Large intestine (tissue), 12 donors: ENCODE measurements at places on chromosomes 7 and 10.

- DNase-seq, result no peak
Measured at GRCh38 chr10:79409038-79409725, 36.2 kb downstream of the ZCCHC24 start.

GRCh38 chr10:12566161-12567115 lies 217.1 kb downstream of the CAMK1D start:
- DNase-seq, result no peak

- DNase-seq, result no peak
Measured at GRCh38 chr10:124566222-124566888, 104.7 kb downstream of the LHPP start.

- DNase-seq, result no peak
Measured at GRCh38 chr7:134473861-134474291, 15.0 kb upstream of the AKR1B1 start.

GRCh38 chr7:107162475-107162874 lies 6.3 kb upstream of the HBP1 start:
- DNase-seq, result no peak

GRCh38 chr7:41633690-41634089 lies 69.2 kb downstream of the INHBA start:
- DNase-seq, result no peak

DNA sequence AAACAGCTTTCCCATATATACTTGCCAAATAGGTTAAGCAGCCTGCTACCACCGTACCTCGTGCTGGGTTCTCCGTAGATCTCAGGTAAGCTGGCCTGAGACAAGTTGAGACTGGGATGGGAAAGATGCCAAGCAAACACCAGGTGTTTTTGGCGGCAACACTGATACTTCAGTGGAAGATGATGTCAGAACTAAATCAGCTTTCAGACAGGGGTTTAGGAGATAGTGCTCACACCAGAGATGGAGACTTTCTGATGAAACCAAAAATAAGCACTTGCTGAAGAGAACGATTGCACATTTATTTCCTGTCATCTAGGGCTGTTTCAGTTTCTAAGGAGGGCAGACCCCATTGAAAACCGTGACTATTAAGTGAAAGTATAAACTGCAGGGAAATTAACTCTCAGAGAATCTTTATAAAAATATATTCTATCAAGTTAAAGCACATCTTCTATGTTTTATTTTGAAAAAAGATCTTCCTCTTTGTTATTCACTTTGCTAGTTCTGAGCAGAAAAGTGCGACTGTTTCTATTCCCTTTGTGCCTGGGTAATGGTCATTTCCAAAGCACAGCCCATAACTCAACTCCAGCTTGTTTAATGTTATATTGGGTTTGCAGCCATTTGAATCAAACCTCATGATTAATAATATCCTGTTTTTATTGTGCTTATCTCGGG lies 149.9 kb downstream of the CPED1 start:
- DNase-seq, result no peak

- no peak for DNase-seq
Measured at GRCh38 chr10:88332503-88333247, 250.4 kb downstream of the RNLS start.

GRCh38 chr10:76624470-76624869 lies 1013.1 kb downstream of the KCNMA1 start:
- no peak for DNase-seq

GRCh38 chr10:34539533-34540315 lies 275.4 kb downstream of the PARD3 start:
- DNase-seq, result peak; percentile 56

GRCh38 chr7:25028370-25029021 lies 48.5 kb upstream of the OSBPL3 start:
- DNase-seq, result peak; percentile 45

- peak; percentile 99 for DNase-seq
Measured at GRCh38 chr7:20217193-20217948, at the start of gene MACC1. Gene MACC1 (minus strand): TSS chr7:20217384. CDS start chr7:20161862, 55,522 bp downstream.

GRCh38 chr10:102517553-102517952 lies 13.8 kb downstream of the SUFU start:
- no peak for DNase-seq

- DNase-seq, result no peak
Measured at GRCh38 chr10:61410353-61411070, 42.7 kb downstream of the TMEM26 start.

DNA sequence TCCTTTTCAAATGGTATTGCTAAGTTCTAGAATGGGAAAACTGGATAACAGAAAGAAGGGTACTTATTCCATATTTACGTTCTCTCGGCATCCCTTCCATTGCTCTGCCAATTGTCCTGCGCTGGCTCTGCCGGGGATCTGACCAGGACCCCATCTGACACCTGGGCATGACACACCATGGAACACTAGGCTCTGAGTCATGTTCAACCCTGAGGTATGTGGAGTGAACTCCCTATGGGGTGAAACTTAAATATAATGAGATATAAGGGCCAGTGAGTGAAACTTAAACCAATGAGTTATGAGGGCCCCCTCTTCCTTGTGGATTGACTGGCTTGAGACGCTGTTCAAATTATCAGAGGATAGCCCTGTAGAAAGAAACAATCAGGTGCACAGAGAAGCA lies 55.1 kb upstream of the ZEB1 start:
- no peak for DNase-seq

DNA sequence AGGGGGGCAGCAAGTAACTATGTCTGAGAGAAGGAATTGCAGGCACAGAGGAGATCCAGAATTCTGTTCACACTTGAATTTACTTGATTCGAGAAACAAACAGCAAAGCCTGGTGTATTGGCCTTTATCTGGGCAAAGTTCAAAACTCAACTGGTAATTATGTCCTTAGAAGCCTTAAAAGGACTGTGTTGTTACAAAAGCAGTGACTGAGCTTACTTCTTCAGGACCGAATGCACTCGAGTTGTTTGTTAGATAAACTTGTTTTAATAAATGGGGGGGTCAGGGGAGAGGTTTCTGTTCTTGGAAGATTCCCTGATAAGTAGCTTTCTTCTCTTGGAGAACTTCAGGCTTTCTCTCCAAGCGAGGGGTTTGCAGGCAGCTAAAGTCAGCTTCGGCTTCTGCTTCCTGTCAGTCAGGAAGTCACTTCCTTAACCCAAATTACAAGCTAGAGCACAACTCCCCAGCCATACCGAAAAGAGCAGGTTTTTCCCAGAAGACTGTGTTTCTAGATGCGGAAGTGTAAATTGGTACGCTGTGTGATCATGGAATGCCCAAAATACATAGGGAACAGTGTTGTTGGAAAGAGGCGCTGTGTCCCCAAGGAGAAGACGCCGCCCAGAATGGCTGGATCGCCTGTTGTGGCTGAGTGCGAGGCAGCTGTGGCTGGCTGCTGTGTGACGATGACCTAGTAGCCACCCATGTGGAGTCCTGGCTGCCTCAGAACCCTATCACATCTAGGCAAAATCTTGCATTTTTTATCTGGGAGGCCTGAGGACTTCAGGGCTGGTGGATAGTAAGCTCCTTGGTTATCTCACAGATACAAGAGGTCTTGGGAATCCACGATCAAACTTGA lies 110.4 kb downstream of the TCF7L2 start:
- peak; percentile 86 for DNase-seq

DNA sequence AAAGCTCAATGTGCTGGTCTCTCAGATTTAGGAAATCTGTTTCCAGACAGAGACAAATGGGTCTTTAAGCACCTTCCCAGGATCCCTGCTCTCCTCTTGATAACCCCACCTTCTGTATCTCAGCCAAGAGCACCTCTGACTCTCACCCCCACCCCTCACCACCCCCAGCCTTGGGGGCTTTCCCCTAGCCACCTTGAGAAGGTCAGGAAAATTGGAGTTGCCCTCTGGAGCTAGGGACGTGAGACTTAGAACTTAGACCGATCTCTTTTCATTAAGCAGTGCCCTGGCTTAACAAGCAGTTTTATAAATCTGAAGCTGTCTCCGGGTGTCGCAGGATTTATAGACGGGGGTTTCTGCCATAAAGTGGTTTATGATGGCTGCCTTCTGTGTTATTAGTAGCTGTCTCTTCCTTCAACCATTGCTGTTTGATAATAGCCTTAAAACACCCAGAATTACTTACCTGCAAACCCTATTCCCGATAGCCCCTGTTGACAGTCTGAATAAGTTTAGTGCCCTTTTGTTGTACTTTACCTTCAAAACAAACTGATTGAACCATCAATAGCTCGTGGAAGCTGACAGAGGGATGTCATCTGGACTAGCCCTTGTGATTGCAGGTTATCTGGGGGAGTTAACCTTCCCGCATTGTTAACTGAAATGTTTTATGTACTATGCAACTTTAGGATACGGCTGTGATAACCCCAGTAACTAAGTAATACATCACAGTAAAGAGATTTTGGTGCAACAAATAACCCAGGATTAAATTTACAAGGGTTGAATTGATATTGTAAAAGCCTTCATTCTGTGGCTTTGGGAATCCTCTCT lies 621.5 kb downstream of the LRMDA start:
- DNase-seq, result no peak

GRCh38 chr7:156220078-156220605 lies 407.9 kb upstream of the SHH start:
- DNase-seq, result no peak

DNA sequence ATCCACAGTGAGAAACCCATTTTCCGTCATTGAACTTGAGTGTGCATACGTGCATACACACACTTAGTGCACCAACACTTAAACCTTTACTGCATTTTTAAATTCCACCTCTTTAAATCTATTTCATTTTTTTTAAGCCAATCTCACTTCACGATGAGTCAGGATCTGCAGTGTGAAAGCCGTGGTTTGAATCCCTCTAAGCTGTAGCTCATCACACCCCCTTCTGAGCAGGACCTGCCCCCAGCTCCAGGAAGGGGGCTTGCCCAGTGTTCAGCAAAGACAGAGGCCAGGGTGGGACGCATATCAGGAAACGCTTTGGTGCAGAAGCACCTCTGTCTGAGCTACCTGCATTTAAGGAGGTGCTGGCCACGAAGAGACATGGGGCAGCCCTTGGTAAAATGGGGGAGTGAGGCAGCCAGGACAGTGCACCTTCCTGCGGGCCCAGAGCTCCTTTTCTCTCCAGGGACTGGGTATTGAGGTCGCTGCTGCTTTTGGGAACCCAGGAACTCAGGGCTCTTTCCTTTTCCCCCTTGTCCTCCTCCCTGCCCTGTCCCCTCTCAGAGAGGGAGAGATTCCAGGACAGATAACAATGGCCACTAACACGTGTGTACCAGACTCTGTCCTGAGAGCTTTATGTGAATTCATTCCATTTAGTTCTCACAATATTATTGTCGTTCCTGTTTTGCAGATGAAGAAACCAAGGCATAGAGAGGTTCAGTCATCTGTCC lies 21.7 kb downstream of the ZNF316 start:
- no peak for DNase-seq

GRCh38 chr7:77415823-77416620 lies at the start of gene GSAP:
Gene GSAP (minus strand): TSS chr7:77416349. CDS start chr7:77416321, 28 bp downstream.
- peak; percentile 80 for DNase-seq

DNA sequence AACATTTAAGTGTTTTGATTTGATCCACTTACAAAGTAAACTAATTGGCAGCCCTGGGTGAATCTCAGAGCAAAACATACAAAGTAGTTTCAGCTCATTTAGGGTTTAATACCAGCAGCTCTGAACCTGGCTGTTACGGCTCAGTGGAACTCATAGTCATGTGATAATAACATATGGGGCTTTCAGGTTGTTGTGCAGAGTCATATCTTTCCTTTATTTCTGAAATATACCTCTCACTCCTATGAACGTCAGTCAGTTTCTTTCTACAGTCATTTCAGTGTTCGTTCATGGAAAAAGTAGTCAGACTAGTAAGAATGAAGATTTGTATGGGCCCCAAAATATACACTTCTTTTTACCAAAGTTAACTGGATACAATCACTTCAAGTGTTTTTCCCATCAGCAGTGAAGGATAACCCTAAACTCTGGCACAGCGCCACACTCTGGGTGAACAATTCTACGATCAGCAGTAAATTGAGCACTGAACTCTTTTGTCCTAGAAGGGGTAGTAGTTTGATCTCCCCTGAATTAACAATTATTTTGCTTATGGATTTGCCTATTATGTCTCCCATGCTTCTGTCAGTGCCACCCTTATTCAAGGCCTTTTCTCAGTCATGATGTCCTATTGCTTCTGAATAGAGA lies 218.6 kb downstream of the THSD7A start:
- no peak for DNase-seq

DNA sequence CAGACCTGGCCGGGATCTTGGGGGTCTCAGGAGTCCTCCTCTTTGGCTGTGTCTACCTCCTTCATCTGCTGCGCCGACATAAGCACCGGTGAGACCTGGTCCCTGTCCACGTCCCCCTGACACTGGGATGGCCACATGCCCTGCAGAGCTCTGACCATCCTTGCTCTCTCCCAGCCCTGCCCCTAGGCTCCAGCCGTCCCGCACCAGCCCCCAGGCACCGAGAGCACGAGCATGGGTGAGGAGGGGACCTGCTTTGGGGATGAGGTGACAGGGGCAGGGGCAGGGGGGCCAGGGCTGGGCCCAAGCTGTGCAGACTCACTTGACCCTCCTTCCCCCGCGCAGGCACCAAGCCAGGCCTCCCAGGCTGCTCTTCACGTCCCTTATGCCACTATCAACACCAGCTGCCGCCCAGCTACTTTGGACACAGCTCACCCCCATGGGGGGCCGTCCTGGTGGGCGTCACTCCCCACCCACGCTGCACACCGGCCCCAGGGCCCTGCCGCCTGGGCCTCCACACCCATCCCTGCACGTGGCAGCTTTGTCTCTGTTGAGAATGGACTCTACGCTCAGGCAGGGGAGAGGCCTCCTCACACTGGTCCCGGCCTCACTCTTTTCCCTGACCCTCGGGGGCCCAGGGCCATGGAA lies 959 bp downstream of the PVRIG start:
- no peak for DNase-seq

GRCh38 chr10:112970021-112970420 lies 20.0 kb downstream of the TCF7L2 start:
- no peak for DNase-seq

GRCh38 chr10:77351386-77351785 lies 286.2 kb downstream of the KCNMA1 start:
- no peak for DNase-seq

GRCh38 chr10:34033078-34033477 lies 698.6 kb upstream of the NRP1 start:
- DNase-seq, result no peak

- no peak for DNase-seq
Measured at GRCh38 chr7:30224511-30225062, 59.8 kb upstream of the ZNRF2 start.

DNA sequence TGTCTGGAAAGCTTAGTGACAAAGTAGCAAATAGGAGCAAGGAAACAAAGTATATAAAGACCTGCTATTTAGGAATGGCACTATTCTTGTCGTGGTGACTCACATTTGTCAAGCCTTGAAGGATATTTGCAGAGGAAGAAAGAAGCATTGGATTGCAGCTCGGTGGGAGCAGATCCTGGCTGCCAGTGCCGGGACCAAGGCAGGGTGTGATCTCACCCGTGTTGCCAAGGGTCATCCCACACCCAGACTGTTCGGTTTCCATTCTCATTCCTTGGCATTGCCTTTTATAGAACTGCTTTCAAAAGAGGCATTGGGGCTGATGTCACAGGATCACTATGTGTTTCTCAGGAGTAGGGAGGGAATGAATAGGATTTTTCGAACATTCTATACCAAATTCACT lies 176.2 kb downstream of the GALNT17 start:
- DNase-seq, result peak; percentile 6

DNA sequence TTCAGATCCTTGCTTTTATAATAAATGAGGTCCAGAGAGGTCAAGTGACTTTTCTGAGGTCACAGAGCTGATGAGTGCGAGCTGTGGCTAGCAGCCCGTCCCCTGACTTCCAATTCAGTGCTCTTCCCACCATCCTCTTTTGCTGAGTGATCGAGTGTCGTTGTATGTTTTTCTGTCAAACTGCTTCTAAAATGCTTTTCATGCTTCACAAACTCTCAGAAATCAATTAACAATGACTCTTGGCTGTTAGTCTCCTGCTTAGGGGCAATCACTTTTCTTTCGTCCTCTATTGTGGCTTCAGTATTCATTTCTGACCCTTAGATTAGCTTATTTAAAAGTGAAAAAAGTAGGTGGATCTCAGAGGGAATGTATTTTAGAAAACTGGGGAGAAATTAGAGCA lies 423.7 kb downstream of the DPP6 start:
- DNase-seq, result no peak
